Coronary artery (tissue), 2 donors: ENCODE measurements at places on chromosomes 6 and 20.

GRCh38 chr6:98840385-98840784 lies 6.0 kb downstream of the POU3F2 start:
- no peak for DNase-seq

DNA sequence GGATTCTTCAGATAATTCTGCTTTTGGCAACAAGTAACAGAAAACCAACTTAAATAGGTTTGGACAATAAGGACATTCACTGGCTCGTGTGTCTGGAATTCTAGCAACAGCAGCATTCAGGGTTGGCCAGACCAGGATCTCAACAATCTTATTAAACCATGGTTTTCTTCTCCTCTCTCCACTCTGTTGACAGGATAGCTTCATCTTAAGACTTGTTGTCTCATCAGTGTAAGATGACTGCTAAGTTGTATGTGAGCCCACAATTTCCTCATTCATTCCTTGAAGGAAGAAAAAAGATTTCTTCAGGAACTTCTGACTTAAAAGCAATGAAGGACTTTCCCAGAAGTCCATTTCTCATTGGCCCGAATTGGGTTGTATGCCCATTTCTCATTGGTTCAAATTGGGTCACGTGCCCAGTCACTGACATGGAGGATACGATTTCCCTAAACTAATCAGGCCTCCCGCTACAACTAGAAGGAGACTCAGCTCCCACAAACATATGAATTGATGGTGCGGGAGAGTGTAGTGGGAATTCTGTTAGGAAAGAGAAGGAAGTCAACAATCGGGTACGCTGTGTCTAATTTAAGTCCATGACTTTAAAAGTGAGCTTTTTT lies 83.7 kb downstream of the SLC22A3 start:
- DNase-seq: no peak

DNA sequence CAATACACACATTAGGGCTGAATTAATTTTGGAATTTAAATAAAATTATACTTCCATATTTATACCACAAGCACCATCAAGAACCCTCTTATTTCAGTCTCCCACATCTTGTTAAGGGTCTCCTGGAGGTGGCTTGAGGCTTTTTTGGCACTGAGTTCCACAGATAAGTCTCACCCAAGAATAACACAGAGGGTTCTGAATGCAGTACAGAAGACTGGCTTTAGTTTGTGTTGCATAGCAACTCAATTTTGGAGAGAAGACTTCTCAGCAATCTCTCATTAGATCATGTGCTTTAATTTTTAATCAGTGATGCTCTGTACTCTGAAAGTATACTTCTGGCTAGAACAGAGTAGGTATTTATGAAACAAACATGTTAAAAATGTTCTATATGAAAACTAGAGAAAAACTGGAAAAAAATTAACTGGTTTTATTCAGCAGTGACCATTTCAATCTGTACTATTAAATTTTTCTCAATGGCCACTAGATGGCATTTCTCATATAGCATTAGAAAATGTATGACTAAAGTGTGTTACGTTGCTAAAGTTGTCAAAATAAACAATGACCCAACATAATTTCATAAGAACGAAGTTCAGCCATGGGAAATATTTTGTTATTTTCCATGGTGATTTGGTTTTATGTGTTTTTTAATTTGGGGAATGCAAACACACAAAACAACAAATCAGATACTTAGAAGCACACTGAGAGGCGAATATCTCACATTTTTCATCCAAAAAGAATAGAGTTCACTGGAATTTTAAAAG lies 32.7 kb upstream of the MAP7 start:
- DNase-seq: no peak

DNA sequence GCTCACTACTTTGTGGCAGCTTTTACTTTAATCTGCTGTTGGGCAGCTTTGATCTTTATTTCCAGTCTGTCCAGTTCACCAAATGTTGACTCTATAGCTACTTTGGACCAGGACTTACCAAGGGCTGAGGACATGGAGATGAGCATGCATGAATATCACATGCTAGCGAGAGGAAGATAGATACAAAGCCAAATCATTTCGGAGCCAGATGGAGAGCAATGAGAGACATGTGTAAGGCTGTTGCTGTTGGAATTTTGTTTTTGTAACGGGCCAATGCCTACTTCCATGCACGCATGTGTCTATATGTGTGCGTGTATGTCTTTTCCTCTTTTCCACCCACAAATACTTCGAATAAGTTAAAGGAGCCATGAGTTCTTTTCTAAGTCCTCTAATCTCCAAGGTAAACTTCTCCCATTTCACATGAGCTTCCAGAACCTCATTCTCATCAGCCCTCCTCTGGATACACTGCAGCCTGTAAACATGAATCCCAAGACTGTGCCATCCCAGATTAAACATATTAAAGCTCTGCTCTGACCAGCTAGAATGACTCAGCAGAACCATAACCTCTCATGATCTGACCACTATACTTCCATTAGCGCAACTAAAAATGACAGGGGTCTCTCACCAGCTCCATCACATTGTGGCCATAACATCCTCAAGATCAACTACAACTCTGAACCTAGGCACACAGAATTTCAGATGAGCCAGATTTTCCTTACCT lies 160.7 kb downstream of the LRFN2 start:
- no peak for DNase-seq

DNA sequence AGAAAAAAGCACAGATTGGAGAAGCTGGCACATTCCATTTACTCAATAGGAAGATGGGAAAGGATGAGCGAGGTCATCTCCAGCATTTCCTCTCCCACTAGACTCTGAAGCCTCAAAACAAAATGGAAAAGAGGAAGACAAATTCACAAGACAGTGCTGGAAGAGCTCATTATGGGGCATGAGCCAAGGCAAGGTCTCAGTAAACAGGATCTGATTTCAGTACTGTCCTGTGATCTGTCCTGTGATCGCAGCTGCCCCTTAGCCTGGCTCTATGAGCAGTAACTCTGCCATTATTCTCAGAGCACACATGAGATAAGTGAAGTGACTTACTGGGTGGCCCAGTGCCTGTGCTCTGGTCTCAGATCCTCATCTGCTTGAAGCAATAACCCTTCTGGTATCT lies 68.1 kb upstream of the SLC4A11 start:
- no peak for DNase-seq

- no peak for DNase-seq
Measured at GRCh38 chr6:49202924-49203536, 260.0 kb downstream of the MMUT start.

- DNase-seq: no peak
Measured at GRCh38 chr6:166645896-166646295, 18.8 kb upstream of the RPS6KA2 start.

DNA sequence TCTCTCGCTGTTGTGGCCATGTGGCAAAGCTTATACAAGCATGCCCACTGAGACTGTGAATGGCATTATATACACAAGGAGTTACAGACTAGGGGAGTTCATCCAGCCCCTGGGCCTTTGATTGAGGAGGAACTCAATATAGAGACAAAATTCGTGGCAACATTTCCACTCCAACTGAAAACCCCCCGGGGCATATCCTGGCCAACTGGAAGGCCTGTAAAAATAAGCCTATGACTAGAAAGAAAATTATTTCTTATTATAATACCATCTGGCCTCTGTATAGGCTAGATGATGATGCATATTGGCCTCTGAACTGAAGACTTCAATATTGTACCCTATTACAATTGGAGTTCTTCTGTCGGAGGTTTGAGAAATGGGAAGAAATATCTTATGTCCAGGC lies 175.5 kb upstream of the GJE1 start:
- DNase-seq: no peak

GRCh38 chr6:14417377-14417776 lies 299.8 kb downstream of the CD83 start:
- DNase-seq: no peak

GRCh38 chr6:137744877-137745276 lies 122.2 kb upstream of the TNFAIP3 start:
- no peak for DNase-seq

- DNase-seq: no peak
Measured at GRCh38 chr6:100627911-100628758, 163.4 kb upstream of the SIM1 start.

- no peak for DNase-seq
Measured at GRCh38 chr6:18329776-18330175, 57.4 kb upstream of the RNF144B start.

DNA sequence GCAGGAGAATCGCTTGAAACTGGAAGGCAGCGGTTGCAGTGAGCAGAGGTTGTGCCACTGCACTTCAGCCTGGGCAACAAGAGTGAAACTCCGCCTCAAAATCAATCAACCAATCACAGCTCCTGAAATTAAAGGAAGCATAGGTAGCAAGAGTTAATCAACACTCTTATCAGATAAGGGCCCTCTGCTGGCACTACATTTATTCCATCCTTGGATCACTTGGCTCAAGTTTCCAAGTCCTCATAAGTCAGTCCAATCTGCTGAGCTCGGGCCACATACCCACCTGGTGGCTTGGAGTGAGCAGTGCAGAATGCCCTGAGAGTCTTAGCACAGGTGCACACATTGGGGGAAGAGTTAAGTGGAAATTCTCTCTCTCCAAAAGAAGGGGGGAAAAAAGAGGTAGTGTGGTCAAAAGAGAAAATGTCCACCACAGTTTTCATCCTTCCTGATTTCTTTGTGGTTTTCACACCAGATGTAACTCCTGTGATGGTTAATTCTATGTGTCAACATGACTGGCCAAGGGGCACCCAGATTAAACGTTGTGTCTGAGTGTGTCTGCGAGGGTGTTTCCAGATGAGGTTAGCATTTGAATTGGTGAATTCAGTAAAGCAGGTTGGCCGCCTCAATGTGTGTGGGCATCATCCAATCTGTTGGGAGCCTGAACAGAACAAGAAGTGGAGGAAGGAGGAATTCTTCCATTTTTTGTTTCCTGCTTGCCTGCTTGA lies 14.2 kb upstream of the FAM8A1 start:
- DNase-seq: no peak

DNA sequence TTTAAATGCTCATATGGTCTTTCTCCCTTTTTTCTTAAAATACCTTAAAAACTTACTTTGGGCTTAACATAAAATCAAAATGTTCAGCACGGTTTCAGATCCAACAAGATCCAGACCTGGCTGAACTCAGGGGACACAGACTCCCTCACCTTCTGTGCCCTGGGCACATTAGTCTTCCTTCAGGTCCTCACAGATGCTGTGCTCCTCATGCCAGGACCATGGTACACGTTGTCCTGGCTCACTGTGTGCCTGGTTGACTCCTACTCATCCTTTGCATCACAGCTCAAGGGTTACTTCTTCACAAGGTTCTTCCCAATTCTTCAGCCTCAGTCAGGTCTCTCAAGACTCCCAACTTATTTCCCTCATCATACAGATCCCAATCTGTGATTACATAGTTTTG lies 73.6 kb upstream of the TCF21 start:
- no peak for DNase-seq

DNA sequence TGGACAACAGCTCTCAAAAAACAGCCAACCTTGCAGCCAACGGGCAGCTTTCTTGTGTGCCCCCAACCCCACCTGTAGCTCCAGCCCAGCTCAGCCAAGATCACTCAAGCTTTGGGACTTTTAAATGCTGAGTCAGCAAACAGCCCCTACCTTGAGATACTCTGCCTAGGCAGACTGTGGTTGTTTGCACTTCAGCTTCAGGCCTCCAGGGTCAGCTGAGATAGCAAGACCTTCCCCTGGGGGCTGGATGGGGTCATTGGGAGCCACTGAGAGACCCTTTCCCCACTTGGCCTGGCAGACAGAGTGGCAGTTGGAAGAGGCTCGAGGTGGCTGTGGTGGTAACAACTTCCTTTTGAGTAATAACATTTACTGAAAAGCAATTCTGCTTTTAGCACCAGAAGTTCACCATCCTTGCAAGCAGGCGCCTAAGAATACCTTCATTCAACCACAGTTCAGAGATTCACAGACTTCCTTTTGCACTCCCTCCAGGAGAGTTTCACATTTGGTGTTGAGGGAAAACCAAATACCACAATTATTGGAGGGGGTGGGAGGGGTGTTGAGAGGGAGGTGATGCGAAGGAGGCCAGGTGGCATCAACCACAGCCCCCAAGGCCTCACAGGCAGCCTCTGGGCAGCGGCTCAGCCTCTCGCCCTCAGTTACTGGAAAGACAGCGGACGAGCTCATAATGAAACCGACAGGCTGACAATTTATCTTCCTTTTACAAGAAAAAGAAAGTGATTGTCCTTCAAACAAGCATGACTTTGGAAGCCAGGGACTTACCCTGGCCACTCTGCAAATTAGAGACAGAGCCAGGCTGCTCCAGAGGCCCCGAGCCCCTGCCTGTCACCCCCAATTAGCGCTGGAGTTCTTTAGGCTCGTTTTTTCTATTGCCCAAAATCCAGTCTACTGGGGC lies 148.1 kb downstream of the CEBPB start:
- no peak for DNase-seq

DNA sequence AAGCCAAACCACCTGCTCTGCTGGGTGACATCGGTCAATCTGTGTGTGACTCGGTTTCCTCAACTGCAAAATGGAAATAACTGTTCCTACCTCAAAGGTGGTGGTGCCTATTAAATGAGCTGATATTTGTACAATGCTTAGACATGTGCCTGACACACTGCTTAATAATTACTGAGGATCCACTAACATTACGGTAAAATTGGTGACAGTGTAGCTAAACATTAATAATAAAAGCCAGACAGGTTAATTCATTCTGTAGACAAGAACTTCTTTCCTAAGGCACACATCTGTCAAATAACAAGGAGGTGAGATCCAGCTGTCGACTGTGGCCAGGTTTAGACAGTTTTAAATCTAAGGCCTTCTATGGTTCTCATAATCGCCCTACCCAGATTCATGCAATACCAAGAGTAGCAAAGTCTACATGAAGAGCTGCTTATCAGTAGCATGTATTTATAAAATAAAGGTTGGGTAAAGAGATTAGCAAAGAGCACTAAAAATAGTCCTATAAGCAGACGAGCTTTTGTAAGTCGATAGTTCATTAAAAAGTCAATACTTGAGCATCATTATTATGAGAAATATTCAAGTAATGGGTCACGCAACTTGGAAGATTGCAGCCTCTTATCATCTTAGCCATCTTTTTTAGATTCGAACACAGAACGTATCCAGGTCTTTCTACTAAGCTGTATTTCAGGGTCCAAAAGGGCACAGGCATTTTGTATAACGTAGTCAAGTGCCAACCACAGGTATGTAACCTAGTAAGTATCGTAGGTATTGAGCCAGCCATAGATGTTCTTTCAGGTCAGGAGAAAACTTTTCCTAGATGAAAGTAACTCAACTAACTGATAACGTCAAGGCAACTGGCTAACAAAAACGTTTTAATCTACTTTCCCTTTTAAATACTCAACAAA lies 3.2 kb downstream of the CNKSR3 start:
- DNase-seq: no peak

DNA sequence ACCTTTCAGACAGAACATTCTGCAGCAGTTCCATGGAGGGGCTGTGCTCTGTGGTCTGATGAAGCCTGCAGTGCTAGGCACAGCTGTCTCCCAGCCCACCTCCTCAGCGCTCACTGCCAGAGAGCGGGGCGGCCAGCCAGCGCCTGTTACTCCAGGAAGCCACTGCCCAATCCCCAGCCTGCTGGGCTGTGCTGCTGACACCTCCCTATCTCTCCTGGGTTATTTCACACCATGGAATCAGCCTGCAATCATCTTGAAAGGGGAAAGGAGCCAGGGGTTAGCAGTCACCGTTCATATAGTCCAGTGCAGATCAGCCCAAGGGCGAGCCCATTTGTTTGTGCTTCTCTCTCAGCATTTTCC lies 46.3 kb upstream of the NHSL1 start:
- no peak for DNase-seq

GRCh38 chr6:56567501-56567900 lies 75.2 kb downstream of the DST start:
- no peak for DNase-seq

- DNase-seq: no peak
Measured at GRCh38 chr20:32764005-32764960, 2.1 kb downstream of the DNMT3B start.
